ENCODE measurements at places on chromosomes 4 and X.

- DNase-seq = no peak
These were observed 10.3 kb upstream of the FRMPD4 start for GRCh38 chrX:12128017-12128416.

- no peak for DNase-seq
These were observed 190.6 kb downstream of the FRAS1 start for GRCh38 chr4:78247536-78248285.

DNA sequence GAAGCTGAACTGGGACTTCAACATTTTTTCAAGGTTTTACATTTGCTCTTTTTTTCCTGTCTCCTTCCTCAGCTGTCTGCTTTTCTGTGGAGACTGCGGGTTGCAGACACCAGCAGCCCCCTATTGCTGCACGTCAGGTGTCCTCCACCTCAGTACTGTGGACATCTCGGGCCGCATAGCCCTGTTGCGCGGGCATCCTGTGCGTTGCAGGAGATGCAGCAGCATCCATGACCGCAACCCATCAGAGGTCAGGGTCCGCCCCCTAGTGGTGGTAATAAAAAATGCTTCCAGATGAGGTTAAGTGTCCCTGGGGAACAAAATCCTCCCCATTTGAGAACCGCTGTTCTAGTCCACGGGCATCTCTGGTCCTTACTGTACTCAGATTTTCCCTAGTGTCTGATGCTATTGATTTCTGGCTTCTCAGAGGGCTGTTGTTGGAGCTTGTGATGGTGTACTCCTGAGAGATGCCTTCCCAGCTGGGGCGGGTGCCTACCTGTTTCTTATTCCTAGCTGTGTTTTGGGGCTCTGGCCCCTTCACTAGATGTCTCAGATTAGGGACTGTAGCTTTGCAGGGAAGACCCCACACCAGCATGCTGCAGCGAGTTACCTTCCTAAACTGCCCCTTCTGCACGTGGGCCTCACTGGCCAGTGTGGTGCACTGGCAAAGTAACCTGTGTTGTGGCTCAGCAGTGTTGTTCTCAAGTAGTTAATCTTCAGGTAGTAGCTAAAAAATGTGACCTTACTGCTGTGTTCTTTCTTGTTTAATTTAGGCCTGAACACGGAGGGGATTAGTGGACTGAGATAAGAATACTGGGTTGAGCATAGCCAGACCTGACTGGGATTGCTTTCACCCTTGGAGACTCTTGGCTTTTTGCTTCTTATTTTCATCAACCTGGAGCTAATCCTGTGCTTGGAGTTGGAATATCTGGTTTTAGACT is 28.2 kb downstream of the NSD2 start:
- peak; percentile 64 for DNase-seq

- DNase-seq = no peak
These were observed 21.0 kb downstream of the PDK3 start for GRCh38 chrX:24485976-24486680.

GRCh38 chr4:182538031-182538430 is 294.8 kb downstream of the TENM3 start:
- DNase-seq = no peak

- no peak for DNase-seq
These were observed 106.1 kb upstream of the TLL1 start for GRCh38 chr4:165766976-165767375.

GRCh38 chrX:32041181-32041580 is 969.3 kb upstream of the FTHL17 start:
- DNase-seq = no peak

Measured in fibroblast of lung (primary cell).